ENCODE measurements at places on chromosomes 6 and 20.

- no peak for DNase-seq
Observed at GRCh38 chr6:109743739-109744138, 52.6 kb downstream of the FIG4 start.

- DNase-seq, result no peak
Observed at GRCh38 chr6:26544473-26544872, 6.3 kb downstream of the HMGN4 start.

DNA sequence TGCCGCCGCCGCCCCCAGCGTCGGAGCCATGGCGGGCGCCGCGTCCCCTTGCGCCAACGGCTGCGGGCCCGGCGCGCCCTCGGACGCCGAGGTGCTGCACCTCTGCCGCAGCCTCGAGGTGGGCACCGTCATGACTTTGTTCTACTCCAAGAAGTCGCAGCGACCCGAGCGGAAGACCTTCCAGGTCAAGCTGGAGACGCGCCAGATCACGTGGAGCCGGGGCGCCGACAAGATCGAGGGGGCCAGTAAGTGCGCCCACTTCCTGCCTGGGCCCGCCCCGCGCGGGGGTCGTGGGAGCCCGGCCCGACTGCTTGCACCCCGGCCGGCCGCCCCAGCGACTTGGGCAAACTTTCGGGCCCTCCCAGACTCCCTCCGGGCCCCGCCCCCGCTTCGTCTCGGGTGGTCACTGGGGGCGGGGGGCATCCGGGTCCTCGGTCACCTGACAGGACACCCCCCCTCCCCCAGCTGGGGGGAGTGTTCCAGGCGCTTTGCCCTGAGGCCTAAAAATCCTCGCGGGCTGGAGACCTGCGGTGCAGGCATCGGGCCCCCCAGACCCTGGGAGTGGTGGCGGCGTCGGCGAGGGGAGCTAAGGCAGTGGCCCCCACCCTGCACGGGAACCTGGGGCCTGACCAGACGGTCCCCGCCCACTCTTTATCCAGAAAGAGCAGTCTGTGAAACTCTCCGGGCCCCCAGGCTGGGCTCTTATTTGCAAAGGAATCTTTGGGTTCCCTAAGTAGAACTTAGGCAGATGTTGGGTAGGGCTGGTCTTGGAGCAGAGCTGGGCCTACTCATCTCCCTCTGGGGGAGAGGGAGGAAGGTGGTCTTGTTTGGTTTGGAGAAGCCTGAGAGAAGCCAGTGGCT lies 501 bp downstream of the PLCG1 start:
- peak; percentile 49 for DNase-seq

- DNase-seq, result no peak
Observed at GRCh38 chr6:122035173-122035572, 364.3 kb upstream of the HSF2 start.

DNA sequence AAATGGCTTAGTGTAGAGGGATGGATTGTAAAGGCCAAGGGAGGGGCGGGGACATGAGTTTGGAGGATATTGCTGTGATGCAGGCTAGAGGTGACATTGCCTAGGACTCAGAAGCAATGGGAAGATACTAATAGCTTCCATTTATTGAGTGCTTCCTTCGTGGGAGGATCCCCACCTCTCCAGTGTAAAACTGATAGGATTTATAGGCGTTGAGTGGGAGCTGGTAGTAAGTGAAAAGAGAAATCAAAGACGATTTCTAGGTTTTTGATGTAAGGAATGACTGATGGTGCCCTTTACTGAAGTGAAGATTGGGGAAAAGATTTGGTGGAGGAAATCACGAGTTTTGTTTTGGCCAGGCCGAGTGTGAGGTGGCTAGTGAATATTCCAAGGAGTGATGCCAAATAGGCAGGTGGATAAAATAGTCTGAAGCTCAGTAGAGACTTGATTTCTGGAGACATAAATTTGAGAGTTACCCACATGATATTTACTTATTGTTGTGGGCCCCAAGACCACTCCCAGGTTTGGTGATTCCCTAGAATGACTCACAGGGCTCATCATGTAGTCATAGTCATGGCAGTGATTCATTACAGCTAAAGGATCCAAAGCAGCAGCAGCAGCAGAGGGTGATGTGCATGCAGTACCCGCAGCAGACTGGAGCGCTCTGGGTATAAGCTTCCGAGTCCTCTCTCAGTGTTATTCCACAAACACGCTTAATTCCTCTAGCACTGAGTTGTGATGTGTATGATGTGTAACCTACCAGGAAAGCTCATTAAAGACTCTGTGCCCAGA lies 10.2 kb downstream of the RPRD1B start:
- no peak for DNase-seq

GRCh38 chr6:107059606-107060005 lies 31.6 kb downstream of the MTRES1 start:
- DNase-seq, result no peak

DNA sequence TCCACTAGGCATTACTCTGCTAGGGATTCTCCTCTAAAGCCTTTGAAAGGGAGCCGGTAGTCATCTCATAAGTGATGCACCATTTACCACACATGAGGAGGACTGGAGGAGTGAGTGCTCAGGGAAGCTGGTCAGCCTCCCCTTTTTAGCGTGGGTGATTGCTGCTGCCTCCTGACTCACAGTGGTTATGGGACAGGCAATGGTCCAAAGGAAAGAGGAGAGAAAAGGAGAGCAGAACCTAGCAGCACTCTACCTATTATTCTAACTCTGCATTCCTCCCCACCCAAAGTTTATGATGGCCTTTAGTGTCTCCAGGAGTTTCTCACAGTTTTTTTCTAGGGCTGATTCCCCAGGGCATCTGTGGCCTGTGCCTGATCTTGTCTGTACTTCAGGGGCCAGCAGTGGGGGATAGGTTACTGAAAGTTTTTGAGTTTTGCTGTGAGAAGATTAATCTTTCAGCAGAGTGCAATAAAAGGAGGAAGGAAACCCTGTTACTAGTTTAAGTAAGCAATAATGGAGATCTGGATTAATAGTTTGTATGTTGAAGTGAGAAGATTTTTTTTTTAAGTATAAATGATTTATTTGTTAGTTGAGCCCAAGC lies 36.4 kb upstream of the GCLC start:
- DNase-seq, result no peak

DNA sequence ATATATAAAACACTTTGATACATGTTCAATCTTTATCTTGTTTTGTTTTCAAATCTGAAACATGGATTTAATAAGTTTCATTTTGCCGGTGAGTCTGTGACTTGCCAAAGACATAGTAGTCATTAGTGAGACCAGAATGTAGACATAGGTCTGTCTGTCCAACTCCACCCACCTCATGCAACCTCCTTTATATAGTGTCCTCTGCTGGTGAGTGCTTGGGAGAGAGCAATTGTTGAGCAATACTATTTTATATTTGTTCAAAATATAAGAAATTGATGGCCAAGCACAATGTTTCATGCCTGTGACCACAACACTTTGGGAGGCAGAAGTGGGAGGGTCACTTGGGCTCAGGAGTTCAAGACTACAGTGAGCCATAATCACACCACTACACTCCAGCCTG lies 10.8 kb upstream of the LY86 start:
- DNase-seq, result no peak

GRCh38 chr6:42230345-42231321 lies 13.0 kb upstream of the MRPS10 start:
- DNase-seq, result no peak

Measured in CD4-positive, alpha-beta T cell treated with Interleukin-6 at 100 ng/mL for 8 hours (primary cell).